Activated CD8-positive, alpha-beta memory T cell treated with anti-CD3 and anti-CD28 coated beads, Interleukin-2, amount 10 ng/mL, durations not matched to agents 7 days and 5 days (primary cell): ENCODE measurements at places on chromosomes 2 and 18. TPM values are rescaled to one million over a fixed set of nuclear protein-coding genes. Genes with fewer than 3 reads are reported as not detected.

DNA sequence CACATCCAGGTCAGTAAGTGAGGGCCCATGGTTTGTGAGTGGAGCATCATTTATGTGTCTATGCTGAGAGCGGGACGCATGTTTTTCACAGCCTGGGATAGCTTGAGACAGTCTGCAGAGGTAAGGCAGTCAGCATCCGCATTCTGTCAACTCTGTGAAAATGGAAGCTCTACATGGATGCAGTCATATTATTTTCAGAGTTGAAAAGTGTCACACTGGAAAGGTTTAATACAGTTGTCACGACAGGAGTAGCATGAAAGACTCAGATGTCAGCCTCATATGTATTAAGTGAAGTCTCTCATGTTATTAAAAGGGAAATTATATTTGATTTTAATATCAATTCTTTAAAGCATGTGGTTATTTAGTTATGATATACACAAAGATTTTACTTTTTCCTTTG is 436.9 kb upstream of the GYPC start:
- DNase-seq, result no peak

GRCh38 chr2:10285556-10286198 is 17.0 kb upstream of the HPCAL1 start:
- DNase-seq, result no peak

GRCh38 chr18:12295389-12296086 is 12.5 kb upstream of the TUBB6 start:
- DNase-seq, result no peak

- no peak for DNase-seq
Observed at GRCh38 chr2:233965032-233965603, 47.9 kb downstream of the TRPM8 start.

- DNase-seq, result no peak
Observed at GRCh38 chr2:61059382-61059781, 6.3 kb upstream of the SANBR start.

DNA sequence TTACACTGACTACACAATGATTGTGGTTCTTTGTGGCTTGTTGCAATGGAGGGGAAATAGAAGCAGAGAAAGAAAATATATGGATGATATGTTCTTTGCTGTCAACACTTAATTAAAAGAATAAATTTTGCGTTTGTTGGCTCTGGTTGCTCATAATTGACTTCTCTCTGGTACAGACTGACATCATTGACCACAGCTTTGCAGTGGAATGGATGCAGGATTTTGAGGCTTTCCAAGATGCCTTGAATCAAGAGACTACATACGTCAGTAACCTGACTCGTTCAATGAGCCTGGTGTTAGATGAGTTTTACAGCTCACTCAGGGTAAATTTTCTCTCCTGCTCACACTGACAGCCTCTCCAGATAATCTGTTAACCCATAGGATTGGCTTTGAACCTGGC is 9.9 kb downstream of the GPN1 start:
- peak; percentile 42 for DNase-seq

GRCh38 chr2:74712223-74713053 is 58.4 kb downstream of the SEMA4F start:
- DNase-seq, result no peak

DNA sequence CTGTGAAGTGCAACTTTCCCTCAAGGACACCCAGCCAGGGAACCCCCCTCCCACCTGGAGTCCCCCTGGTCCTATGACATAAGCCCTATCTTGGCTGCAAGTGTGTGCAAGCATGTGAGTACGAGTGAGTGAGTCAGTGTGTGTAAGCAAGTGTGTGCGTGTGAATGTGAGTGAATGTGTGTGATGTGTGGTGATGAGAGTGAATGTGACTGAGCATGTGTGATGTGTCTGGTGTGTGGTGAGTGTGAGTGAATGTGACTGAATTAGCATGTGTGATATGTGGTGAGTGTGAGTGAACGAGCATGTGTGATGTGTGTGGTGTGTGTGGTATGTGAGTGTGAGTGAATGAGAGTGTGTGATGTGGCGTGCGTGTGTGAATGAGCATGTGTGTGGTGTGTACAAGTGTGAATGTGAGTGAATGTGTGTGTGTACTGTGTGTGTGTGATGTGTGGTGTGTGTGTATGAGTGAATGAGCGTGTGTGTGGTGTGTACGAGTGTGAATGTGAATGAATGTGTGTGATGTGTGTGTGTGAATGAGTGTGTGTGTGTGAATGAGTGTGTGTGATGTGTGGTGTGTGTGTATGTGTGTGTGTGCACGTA is 68.8 kb upstream of the SMAD7 start:
- DNase-seq, result peak; percentile 33

- no peak for DNase-seq
Observed at GRCh38 chr18:73986711-73987110, 160.9 kb downstream of the FBXO15 start.

The CTIF gene
- total RNA-seq, result 5.9 TPM

The GALR1 gene
- total RNA-seq, result not detected

The ANO7 gene
- total RNA-seq, result 0.53 TPM

The ANKRD30B gene
- total RNA-seq, result not detected

The ATP6V1B1 gene
- not detected for total RNA-seq

The TSPYL6 gene
- not detected for total RNA-seq
